Stimulated activated CD4-positive, alpha-beta T cell treated with anti-CD3 and anti-CD28 coated beads, Interleukin-2, amount 100 ng/mL, for 24 hours (primary cell): ENCODE measurements at places on chromosomes 2 and 18.

DNA sequence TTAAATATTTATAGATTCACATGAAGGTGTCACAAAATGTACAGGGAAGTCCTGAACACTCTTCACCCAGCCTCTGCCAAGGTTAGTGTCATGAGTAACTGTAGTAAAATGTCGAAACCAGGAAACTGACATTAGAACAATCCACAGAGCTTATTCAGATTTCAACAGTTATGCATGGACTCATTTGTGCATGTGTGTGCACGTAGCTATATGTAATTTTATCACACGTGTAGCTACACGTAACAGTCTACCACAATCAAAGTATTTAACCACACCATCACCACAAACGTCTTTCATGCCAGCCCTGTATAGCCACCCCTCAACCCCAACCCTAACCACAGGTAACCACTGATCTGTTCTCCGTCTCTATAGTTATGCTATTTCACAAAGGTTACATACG is 211.7 kb upstream of the REV1 start:
- no peak for DNase-seq

- no peak for DNase-seq
Measured at GRCh38 chr2:239855863-239856587, 169.1 kb downstream of the NDUFA10 start.

GRCh38 chr2:43175876-43176275 is 50.5 kb downstream of the ZFP36L2 start:
- DNase-seq = no peak

- no peak for DNase-seq
Measured at GRCh38 chr2:160205505-160205904, 5.4 kb upstream of the ITGB6 start.
